ENCODE measurements at places on chromosomes 16 and 17.

DNA sequence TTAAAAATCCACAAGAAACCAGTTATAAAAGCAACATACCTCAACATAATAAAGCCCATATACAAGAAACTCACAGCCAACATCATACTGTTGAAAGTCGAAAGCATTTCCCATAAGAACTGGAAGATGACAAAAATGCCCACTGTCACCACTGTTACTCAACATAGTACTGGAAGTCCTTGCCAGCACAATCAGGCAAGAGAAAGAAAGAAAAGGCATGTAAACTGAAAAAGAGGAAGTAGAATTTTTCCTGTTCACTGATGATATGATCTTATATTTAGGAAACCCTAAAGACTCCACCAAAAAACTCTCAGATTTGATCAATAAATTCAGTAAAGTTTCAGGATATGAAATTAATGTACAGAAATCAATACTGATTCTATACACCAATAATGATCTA is 45.1 kb downstream of the AHSP start:
- ATAC-seq, result no peak

- ATAC-seq, result no peak
Measured at GRCh38 chr16:52054326-52054725, 492.6 kb downstream of the TOX3 start.

- ATAC-seq, result no peak
Measured at GRCh38 chr16:15434079-15434424, 336 bp upstream of the BMERB1 start.

- no peak for ATAC-seq
Measured at GRCh38 chr17:56497132-56497531, 96.4 kb upstream of the NOG start.

DNA sequence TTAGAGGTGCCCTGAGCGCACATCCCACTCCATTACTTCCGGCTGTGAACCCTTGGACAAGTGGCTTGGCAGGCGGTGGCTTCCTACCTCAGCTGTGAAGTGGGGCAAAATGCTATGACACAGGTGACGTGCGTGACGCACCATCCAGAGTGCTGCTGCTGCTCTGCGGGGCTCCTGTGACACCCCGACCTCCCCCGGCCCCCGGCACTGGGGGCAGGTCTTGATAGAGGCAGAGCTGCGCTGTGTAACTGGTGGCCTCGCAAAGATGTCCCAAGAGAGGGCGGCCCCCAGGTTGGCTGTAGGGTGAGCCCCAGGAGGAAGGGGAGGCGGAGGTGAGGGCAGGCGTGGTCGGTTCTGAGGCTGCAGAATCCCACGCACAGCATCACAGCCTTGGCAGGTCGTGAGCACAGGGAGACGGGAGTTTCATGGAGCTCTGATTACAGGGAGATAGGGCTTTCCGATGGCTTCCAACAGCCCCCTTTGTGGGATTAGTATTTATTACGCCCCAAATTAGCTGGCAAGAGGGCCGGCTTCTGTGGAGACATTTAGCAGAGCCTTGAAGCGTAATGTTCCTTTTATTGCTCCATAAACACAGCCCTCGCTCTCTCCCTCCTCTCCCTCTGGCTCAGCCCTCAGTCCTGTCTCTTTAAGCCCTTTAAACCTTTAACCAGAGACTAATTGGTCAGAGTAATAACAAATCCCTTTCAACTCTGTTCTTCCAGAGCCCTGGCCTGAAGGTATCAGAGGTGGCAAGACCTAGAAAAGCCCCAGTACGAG is 328.1 kb downstream of the C16orf95 start:
- ATAC-seq, result no peak

GRCh38 chr16:67781565-67781921 is 24.8 kb downstream of the RANBP10 start:
- no peak for ATAC-seq

- ATAC-seq, result no peak
Measured at GRCh38 chr16:9443864-9444263, 352.4 kb downstream of the HAPSTR1 start.

- no peak for ATAC-seq
Measured at GRCh38 chr17:230395-230770, 48.9 kb upstream of the DOC2B start.

DNA sequence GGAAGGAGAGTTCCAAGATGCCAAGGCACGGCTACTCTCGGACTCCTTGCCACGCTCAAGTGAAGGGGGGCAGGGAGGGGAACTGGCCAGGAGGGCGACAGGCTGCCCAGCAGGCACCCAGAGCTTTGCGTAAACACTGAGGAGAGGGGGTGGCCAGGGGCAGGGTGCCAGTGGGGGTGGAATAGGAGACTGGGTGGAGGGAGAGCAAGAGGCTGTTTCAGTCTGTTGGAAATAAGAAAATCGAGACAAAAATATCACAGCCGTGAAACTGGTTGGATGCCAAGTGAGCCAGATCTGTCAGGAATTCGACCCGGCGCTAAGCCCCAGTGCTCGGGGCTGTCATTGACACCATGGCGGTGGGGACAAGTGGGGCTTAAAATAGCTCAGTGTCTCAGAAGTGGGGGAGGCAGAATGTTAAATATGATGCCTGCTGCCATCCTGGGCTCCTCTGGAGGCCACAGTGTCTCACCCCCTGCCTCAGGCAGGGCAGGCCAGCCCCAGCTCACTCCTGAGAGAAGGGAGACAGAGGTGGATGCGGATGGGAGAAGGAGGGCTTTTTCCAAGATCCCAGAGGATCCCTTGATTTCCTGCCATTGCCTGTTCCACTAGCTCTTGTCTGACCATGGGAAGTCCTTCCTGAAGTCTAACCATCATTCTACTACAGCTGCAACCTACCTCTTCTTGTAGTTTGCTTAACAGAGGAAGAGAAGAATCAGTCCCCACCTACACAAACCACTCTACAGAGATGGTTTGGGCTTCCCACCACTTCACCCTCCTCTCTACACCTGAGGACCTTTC is 9.5 kb downstream of the PNMT start:
- no peak for ATAC-seq

- ATAC-seq, result peak; percentile 42
Measured at GRCh38 chr17:46950997-46951621, 27.9 kb downstream of the RPRML start.

- ATAC-seq, result peak; percentile 1
Measured at GRCh38 chr17:17856386-17856785, 19.6 kb upstream of the SREBF1 start.

Measured in esophagus mucosa (tissue), 1 donor.